ENCODE measurements at places on chromosomes 3 and 15. TPM values are rescaled to one million over a fixed set of nuclear protein-coding genes. Genes with fewer than 3 reads are reported as not detected.

Gene GOLGA8N
- total RNA-seq: 8.6 TPM

Gene CNTN4
- total RNA-seq: not detected

Gene CYP11A1
- 0.59 TPM for total RNA-seq

Gene NT5DC2
- 26.5 TPM for total RNA-seq

Gene RAD51
- total RNA-seq: 79.9 TPM

- DNase-seq: no peak
Measured at GRCh38 chr15:31483053-31483985, 156.7 kb downstream of the KLF13 start.

GRCh38 chr3:161630794-161631193, 134.2 kb downstream of the OTOL1 start:
- no peak for DNase-seq

- DNase-seq: no peak
Measured at GRCh38 chr3:141051443-141052200, 475 bp downstream of the SPSB4 start.

DNA sequence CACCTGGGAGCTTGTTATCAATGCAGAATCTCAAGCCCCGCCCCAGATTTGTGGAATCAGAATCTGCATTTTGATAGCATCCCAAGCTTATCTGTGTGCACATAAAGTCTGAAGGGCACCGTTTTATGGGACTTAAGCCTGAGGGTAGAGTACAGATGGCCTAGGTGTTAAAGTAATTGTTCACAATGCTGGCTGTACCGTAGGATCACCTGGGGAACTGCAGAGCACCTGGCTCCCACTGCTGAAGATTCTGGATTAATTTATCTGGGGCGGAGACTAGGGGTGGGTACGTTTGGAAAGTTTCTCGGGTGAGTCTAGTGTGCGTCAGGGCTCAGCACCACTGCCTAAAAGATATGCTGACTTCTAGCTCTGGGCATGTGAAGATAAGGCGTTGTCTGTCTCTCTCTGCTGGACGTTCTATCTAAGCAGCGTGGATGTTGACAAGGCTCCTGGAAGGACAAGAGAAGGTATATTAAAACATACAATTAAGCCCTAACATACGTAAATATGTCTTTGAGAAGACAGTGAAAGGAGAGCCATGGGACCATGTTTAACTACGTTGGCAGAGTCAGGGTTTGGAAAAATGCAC, 63.2 kb upstream of the RASGRP1 start:
- DNase-seq: no peak

DNA sequence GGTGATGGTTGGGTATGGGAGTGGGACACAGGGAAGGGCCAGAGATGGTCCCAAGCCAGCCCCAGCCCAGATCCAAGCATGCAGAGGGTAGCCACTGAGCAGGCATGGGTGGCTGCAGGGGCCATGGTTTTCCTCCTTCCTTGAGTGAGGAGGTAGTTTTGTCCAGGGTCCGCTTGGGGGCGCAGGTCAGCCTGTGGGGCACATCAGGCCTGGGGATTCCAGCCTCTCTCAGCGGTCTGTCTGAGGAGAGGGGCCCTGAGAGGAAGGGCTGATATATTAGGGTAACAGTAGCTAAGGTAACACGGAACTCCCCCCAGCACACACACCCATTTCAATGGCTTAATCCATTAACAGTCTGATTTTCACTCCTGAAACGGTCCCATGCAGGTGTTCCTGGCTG, 22.7 kb upstream of the LCTL start:
- DNase-seq: no peak

GRCh38 chr3:3627114-3627513, 172.1 kb upstream of the LRRN1 start:
- no peak for DNase-seq

- DNase-seq: no peak
Measured at GRCh38 chr3:18135060-18135814, 289.9 kb downstream of the SATB1 start.

Data from activated naive CD4-positive, alpha-beta T cell treated with anti-CD3 and anti-CD28 coated beads, Interleukin-2, amount 50 U/mL, for 72 hours (primary cell).